NCI-H1930 (cell line): ENCODE measurements at places on chromosomes 6 and 20.

- DNase-seq: no peak
These were observed 305 bp downstream of the IL17A start for GRCh38 chr6:52186480-52186879.

GRCh38 chr6:20696676-20697075, 162.4 kb downstream of the CDKAL1 start:
- no peak for DNase-seq

GRCh38 chr20:50034567-50035180, 51.9 kb downstream of the SNAI1 start:
- DNase-seq: no peak

DNA sequence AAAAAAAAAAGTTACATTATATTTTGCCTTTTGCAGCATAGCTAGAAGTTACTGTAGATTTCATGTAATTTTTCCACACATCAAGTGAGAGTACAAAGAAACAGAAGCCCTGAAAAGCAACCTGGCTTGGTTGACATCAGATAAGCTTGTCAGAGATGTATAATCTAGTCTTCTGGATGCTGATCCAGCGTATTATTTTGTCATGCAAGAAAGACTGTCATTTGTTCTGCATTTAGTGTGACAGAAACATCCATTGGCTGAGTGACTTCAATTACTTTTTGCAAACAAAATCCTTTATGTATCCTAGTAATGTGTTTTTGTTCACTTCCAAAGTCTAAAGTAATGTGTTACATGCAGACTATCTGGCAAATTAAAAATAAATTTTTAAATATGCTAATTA, 75.3 kb downstream of the FAM83B start:
- DNase-seq: no peak

DNA sequence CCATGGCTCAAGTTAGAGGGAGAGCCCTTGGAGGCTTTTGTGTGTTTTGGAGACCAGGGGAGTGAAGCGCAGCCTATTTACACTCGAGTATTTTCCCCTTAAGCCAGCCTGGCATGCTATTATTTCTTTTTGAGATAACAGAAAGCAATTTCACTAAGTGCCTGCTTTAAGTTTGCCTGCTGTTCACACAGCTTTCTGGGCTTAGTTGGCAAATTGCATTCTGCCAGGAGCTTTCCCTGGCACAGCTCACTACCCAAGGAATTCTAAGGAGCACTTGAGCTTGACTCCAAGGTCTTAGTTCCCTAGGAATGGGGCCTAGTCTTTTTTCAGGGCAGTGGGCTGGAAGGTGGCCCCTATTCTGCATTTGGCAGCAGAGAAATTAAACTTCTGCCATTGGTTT, 19.0 kb upstream of the ASXL1 start:
- no peak for DNase-seq

DNA sequence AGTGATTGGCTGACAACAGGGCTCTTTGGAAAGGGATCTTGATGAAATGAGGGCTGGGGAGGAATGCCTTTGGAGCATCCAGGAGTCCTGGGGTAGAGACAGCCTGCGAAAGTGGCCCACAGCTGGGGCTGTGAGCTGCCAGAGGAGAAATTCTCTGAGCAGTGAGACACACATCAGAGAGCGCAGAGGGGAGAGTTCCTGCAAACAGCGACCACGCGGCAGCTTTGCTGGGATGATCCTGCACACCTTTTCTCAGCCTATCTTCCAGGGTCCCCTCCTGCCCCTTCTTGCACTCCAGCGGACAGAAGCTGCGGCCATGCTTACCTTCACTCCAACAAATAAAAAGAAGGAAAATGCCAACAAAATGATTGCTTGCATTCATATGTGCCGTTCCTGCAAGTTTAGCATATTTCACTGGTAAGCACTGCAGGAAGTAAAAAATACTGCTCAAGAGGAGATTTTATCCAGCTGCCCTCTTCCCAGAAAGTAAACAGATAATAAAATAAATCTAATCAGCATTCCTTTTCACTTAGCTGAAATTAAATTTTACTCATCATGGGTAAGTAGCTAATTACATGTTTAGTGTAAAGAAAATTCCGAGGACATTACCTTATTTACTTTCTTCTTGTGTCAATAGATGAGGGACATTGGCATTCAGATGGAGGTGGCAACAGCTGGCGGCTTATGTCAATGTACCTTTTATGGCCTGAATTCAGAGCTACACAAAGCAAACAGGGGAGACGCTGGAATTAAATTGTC, 339.9 kb upstream of the ARID1B start:
- peak; percentile 24 for DNase-seq
